ENCODE measurements at places on chromosomes 11 and 22. TPM values are rescaled to one million over a fixed set of nuclear protein-coding genes. Genes with fewer than 3 reads are reported as not detected.

MOV10L1 gene
- not detected for total RNA-seq

GRCh38 chr11:122491509-122491908, 164.0 kb upstream of the UBASH3B start:
- no peak overlapping the region for H3K27ac ChIP-seq
- H3K27me3 ChIP-seq, result no peaks in the 10 kb centered on the region
- H3K4me3 ChIP-seq, result no peak overlapping the region
- peaks cover 6% of the 10 kb centered on the region for H3K4me1 ChIP-seq

DNA sequence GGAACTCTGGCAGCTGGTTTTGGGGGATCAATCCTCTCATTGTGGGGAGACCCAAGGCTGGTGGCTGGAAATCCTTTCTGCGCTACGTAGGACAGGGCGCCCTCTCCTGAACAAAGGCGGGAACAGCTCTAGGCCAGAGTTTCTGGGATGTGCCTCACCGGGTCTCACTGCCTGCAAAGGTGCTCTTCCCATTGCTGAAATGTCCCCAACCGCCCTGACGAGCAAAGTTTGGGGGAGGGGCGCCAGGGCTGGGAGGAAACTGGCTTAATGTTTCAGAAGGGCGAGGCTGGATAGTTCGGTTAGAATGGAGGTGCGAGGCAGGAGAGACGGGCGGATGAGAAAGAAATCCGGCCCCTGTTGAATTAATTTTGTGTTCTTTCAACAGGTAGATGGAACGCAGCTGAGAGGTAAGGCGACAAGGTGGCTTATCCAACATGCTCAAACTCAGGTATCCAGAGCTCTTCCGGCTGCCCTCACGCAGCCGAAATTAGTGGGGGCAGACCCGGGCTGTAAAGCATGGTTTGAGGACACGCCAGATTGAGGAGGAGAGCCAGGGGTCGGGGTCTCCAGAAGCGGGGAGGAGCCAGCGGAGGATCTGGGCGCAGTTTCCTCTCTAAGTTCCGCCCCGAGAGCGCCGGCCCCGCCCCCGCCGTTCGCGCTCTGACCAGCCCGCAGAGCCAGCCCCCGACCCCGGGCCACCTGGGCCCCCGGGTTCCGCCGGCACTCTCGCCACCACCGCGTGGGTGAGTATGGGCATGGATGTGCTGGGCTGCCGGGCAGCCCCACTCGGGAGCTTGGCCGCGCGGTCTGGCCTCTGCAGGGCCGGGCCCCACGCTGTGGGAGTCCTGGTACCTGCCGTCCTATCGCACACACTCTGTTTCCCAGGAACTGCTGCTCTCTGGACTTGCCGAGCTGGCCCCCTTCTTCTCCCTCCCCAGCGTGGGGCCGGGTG, at the start of gene PGAP2:
Gene PGAP2, plus strand, starts transcription at position 652 of the 952 bp plus-strand sequence. CDS start 2,700 bp downstream, outside the sequence.
- peak within 1 kb of the TSS; percentile 91 for H3K27ac ChIP-seq
- peaks cover 22% of the 10 kb centered on the region for H3K4me1 ChIP-seq
- peak within 1 kb of the TSS; percentile 99 for H3K4me3 ChIP-seq

GRCh38 chr22:18081416-18081815, 3.6 kb downstream of the PEX26 start:
- no peak overlapping the region for H3K27ac ChIP-seq
- H3K36me3 ChIP-seq, result peaks cover 42% of the 10 kb centered on the region
- peaks cover 43% of the 10 kb centered on the region for H3K4me1 ChIP-seq

GRCh38 chr22:19115628-19116027, 6.6 kb downstream of the DGCR2 start:
- peaks cover 67% of the 10 kb centered on the region for H3K4me1 ChIP-seq
- no peak for DNase-seq
- no peak overlapping the region for H3K4me3 ChIP-seq

GRCh38 chr11:78050964-78051831, 12.5 kb upstream of the THRSP start:
- H3K4me1 ChIP-seq, result peaks cover 10% of the 10 kb centered on the region
- no peaks in the 10 kb centered on the region for H3K36me3 ChIP-seq
- no peak for DNase-seq
- no peak overlapping the region for H3K4me3 ChIP-seq
- H3K27me3 ChIP-seq, result no peaks in the 10 kb centered on the region

All from activated T-helper 1 cell treated with anti-CD3 and anti-CD28 coated beads, Interleukin-12 subunit alpha, Interleukin-12 subunit beta, Interleukin-2, Interleukin-4 antibody, amounts not matched to agents 30 ng/mL and 10 ng/mL and 1 ng/mL, durations not matched to agents 14 hours and 24 hours and 36 hours (primary cell).